ENCODE measurements at places on chromosomes 11 and 22. TPM values are rescaled to one million over a fixed set of nuclear protein-coding genes. Genes with fewer than 3 reads are reported as not detected.

Gene MRGPRX2
- not detected for total RNA-seq

Gene CD248
- total RNA-seq, result 2.6 TPM

Gene TPBGL
- 0.60 TPM for total RNA-seq

Gene PNPLA3
- total RNA-seq, result 19.6 TPM

Gene IL17REL
- total RNA-seq, result 0.34 TPM

Gene C11orf16
- total RNA-seq, result not detected

Gene OR10A4
- total RNA-seq, result not detected

Gene NEFH
- total RNA-seq, result 3.7 TPM

Gene OOSP3
- not detected for total RNA-seq

Gene FOLR3
- total RNA-seq, result 0.25 TPM

Gene CDC42BPG
- total RNA-seq, result 21.6 TPM

Gene OR51A4
- not detected for total RNA-seq

Gene ANKK1
- 0.15 TPM for total RNA-seq

Gene OR52A1
- total RNA-seq, result 5.4 TPM

Gene JAM3
- 34.1 TPM for total RNA-seq

Gene OR10A2
- not detected for total RNA-seq

Gene UBQLN3
- total RNA-seq, result not detected

Gene NOX4
- total RNA-seq, result 1.1 TPM

Gene MUS81
- 45.1 TPM for total RNA-seq

Gene TCN2
- total RNA-seq, result 34.7 TPM

Gene LYVE1
- 0.32 TPM for total RNA-seq

Gene IL10RA
- 0.74 TPM for total RNA-seq

Gene HYLS1
- total RNA-seq, result 8.0 TPM

Gene SYT13
- total RNA-seq, result 15.1 TPM

Gene C11orf91
- total RNA-seq, result 0.22 TPM

Gene DBX1
- total RNA-seq, result 0.14 TPM

Gene SPDYC
- 0.35 TPM for total RNA-seq

Gene EIF3L
- total RNA-seq, result 645 TPM

Gene GRK3
- 27.1 TPM for total RNA-seq

Gene DSCAML1
- total RNA-seq, result 0.90 TPM

Gene OR52N5
- 0.07 TPM for total RNA-seq

Gene GUCY1A2
- total RNA-seq, result 0.90 TPM

Gene OR52I2
- total RNA-seq, result not detected

Gene CEP126
- 2.4 TPM for total RNA-seq

Gene BIK
- total RNA-seq, result 3.0 TPM

Gene GGTLC3
- not detected for total RNA-seq

Gene AIFM3
- total RNA-seq, result 2.6 TPM

Gene ABCC8
- 4.1 TPM for total RNA-seq

Gene TMPRSS4
- total RNA-seq, result 1.4 TPM

Gene DNAJB13
- 0.18 TPM for total RNA-seq

Gene SLC43A3
- total RNA-seq, result 25.8 TPM

Gene IFTAP
- 3.8 TPM for total RNA-seq

Gene DPAGT1
- total RNA-seq, result 64.6 TPM

Gene C11orf21
- total RNA-seq, result not detected

Gene CABP4
- not detected for total RNA-seq

Gene OR8A1
- not detected for total RNA-seq
